Activated T-cell treated with anti-CD3 and anti-CD28 coated beads, Interleukin-2, amount 50 U/mL, for 72 hours (primary cell): ENCODE measurements at places on chromosomes 7 and 10. TPM values are rescaled to one million over a fixed set of nuclear protein-coding genes. Genes with fewer than 3 reads are reported as not detected.
A peak's percentile ranks its signal among the peaks of the same experiment; 100 is the strongest.

DNA sequence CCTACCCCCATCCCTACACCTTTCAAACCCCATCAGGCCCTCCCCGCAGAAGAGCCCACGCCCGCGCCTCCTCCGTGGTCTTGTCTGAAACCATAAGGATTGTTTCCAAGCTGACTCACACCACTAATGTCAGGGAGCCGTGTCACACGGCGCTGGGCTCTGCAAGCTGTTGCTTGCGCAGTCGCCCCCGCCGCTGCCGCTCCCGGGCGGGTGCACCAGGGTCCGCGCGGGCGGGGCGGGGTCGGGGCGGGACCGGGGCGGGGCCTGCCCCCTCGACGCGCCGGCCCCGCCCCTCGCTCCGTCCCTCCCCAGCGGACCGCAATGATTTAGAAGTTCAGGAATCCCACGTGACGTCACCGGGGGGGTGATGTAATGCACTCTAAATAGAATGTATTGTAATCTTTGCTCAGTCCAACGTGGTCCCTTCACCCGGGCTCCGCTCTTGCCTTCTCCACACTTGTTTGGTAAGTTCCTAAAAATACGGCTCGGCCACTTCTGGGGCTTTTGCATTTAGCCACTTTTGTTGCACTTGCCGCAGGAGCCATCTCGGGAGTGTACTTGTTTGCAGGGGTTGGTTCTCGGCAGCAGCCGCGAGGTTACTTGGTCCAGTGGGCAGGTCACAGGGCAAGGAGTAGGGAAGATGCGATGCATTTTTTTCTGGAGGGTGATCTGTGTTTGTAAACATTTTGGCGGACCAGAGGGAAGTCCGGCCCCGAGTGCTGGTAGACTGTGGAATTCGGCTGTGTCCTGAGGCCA is 3.2 kb upstream of the CREB5 start:
- DNase-seq: peak; percentile 78

The SLC18A3 gene
- total RNA-seq: not detected

DNA sequence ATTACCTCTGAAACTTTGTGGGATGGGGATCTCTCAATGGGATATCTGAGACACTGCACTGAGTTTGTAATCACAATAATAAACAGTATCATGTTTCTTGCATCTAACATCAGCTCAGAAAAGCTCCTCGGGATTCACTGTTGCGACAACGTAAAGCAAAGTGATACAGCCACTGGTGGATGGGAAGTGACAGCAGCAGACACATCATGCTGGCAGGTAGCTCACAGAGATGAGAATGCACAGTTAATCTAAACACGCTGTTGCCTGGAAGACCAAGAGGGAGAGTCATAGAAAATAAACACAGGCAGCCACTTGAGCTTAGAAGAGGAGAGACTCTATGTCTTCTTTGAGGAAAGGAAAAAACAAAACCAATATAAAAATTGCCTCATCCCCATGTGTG is 513.8 kb downstream of the MAGI2 start:
- DNase-seq: no peak

The ANKRD26 gene
- 8.2 TPM for total RNA-seq

The OR6V1 gene
- not detected for total RNA-seq

- DNase-seq: no peak
Measured at GRCh38 chr10:113609704-113610108, 54.1 kb downstream of the NRAP start.

DNA sequence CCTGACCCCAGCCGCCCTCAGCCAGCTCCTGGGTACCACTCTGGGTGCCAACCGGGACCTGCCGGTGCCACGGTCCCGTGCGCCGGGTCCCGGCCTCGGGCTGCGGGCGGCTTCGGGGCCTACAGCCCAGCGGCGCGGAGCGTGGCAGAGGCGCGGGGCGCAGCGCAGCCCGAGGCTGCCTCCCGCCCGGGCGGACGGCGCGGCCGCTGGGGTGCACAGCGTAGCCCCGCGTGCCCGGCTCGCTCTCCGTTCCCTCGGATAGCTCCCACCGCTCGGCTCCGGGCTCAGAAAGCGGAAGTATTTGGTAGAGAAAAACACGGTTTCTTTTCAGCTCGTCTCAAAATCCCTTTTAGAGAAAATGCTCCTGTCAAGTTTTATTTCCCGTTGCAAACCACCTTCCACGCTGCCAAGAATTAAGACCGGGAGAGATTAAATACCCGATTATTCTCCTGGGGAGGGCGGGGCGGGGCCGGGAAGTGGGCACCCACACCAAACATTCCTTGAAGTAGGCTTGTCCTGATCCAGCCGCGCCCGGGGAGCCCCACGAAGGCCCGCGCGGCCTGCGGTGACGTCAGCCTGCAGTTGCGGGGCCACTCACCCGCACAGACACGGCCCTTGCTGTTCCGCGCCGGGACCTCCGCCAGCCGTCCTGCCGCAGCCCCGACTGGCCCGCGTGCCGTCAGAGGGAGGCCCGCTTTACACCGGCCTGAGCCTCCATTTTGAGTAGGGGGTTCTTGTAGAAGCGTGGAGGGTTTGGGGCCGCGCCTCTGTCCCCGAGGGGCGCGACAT is 7.2 kb downstream of the HOXA13 start:
- no peak for DNase-seq

GRCh38 chr10:19775296-19775695 is 40.9 kb upstream of the PLXDC2 start:
- DNase-seq: no peak

GRCh38 chr10:44385696-44386441 is 972 bp upstream of the CXCL12 start:
- no peak for DNase-seq

DNA sequence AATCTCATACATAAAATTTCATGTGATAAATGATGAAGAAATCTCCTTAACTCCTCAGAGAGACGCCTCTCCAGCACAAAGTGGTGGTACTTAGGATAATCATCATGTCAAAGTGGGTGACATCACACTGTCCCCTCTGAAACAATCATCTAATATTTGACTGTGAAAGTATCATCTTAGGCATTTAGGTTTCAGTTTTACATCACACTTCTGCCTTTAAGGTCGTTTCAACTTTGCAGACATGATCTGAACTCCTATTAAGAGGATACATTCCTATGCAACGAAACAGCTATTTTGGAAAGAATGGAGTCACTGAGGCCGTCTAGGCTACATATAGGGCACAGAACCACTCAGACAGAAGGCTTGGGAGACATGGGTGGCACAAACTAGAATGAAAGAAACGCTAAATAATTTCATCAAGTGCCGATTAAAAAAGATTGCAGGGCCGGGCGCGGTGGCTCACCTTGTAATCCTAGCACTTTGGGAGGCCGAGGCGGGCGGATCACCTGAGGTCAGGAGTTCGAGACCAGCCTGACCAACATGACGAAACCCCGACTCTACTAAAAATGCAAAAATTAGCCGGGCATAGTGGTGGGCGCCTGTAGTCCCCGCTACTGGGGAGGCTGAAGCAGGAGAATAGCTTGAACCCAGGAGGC is 2.0 kb downstream of the VOPP1 start:
- DNase-seq: no peak

- no peak for DNase-seq
Measured at GRCh38 chr10:129277841-129278240, 189.2 kb upstream of the MGMT start.

DNA sequence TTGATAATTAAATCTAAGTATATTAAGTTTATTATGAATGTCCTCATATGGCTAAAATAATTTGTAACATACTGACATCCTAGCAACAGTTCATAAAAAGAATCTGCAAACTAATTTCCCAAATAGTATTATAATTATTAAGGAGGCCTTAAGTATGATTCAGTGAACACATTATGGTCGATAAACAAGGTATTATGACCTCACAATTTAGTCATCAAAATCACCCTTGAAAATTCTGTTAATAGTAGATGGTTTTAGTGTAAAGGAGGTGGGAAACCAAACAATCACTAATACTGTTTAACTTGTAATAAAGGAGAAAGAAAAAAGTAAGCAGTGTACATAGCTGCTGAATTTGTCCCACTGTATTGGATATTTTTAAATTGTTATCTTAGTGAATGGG is 2.1 kb downstream of the ETV1 start:
- DNase-seq: no peak

DNA sequence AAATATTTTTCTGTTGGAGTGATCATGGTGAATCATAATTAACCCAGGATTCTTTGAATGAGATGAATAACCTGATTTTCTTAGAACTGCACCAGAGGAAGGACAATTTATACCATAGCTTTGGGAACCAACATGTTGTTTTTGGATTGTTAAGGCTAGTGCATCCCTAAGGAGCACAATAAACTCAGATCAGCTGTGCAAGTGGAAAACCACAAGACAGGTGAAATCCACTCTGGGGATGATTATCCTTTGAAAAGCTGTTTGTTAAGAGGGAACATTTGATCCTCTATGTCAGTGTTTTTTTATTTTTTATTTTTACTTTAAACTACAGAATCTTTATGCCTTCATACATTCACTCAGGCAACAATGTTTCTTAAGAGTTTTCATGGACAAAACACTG is 232.1 kb upstream of the PCLO start:
- no peak for DNase-seq

The FAM24B gene
- total RNA-seq: 42.2 TPM

DNA sequence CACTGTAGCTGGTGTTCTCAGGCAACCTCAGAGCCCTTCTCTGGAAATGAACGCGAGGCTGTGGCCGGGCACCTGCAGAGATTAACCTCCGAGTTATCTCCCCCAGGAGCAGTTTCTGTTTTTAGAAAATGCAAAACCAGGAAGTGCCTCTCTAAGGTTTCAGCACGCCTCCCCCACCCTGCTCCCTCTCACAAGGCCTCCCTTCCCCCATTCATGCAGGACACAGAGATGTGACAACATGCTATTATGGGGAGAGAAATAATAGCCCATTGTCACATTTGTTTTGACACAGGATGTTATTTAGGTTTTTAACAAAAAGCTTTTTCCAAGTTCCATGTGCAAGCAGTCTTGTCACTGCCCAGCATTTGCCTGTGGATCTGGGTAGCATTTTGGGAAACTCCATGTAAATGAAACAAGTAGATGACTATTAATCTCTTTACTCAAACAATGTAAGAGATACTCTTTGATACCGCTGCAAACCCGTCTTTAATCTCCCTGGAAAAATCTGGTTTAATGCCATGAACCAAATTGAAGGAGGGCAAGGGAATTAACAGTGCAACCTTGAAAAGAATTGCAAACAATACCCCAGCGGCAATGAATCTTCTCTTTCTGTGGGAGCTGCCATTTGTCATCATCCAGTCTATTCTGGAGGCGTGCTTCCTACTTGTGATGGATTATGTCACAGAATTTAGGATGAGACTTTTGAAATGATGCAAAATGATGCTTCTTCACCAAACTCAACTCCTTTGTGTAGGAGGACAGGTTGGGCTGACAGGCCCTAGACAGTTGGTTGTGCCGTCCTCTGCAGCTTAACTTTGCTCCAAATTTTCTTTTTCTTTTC is 86.5 kb upstream of the NMT2 start:
- peak; percentile 28 for DNase-seq

DNA sequence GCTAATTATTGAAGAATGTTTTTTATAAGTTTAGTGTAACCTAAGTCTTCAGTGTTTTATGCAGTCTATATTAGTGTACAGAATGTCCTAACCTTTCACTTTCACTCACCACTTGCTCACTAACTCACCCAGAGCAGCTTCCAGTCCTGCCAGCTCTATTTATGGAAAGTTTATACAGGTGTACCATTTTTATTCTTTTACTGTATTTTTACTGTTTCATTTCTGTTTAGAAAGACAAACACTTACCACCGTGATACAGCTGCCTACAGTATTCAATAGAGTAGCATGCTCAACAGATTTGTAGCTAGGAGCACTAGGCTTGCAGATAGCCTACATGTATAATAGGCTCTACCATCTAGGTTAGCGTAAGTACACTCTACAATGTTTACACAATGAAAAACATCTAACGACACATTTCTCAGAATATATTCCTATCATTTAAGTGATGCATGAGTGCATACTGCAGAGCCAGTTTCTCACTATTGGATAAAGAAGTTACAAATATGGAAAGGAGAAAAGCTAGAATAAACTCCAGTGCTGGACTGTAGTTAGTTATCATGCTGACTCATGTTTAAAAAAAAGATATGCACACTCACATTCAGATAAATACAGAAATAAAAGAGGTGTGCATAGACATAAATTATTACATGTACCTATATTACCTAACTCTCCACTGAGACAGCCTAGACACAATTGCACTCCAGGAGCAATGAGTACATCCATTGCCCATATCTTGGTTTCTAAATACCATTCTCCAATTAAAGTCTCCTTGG is 30.4 kb downstream of the STEAP1B start:
- DNase-seq: no peak

The ZDHHC4 gene
- 48.5 TPM for total RNA-seq

GRCh38 chr7:157501581-157501980 is 164.8 kb downstream of the DNAJB6 start:
- no peak for DNase-seq

The MEOX2 gene
- not detected for total RNA-seq

DNA sequence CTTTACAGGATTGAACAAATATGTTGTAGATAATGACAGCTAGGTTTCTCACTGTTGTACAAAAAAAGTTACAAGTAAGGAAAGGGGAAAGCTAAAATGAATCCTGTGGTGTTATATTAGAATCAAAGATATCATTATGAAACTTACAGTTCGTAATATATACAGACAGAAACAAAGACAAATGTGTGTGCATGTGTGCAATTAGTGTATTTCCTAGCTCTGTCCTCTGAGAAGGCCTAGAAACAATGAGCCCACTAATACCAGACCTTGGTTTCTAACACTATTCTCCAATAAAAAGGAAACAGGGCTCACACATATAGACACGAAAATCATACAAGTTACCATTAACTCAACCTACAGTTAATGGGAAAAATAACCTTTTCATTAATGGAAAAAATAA is 8.0 kb downstream of the KDM7A start:
- DNase-seq: no peak

DNA sequence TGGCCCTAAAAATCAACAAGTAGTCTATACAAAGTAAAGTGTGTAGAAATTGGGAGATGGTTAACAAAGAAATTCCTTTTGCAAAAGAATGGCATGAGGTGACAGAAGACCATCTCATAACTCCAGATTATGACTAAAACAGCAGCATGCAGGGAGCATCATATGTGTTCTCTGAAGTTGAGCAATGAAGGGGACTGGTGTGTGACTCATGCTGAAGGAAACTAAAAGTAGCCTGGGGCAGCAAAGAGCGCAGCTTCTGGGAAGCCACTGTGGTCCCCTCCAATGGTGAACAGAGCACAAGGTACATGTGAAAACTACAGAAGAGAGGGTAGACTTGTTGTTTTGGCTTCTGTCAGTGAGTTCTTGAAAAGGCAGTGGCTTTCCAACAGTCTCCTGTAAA is 133.4 kb downstream of the MACC1 start:
- peak; percentile 31 for DNase-seq

The FOXP2 gene
- total RNA-seq: not detected
